Caudate nucleus (tissue), 63 donors: ENCODE measurements at places on chromosomes 5 and 9.

DNA sequence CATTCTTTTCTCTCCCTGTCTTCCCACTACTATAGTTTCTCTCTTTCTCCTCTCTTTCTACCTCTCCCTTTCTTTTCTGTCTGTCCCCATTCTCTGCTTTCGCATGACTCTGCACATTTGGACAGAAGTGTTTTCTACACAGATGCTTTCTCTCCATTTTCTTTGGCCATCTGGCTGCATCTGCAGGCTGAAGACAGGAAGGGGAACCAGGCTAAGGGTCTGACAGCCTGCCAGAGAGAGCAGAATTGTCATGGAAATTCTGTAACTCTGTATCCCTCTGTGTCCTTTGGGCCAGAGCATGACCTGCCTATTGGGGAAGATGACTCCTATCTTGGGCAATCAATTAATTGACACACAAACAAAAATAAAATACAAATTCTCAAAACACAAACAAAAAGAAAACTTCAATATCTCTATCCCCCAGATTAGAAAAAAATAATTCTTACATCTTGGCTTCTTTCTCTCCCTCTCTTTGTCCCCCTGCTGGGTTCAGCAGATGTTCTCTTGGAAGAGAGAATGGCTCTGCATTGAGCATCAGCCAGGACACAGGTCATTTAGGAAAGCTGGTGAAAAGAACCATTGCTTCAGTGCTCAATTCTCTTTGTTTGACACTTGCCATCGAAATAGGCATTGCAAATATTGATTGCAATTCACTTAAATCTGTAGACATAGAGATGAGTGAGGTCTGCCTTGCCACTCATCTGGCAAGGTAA, 415.9 kb upstream of the KLF4 start:
- no peak for DNase-seq

GRCh38 chr5:68007451-68007850, 208.1 kb upstream of the PIK3R1 start:
- DNase-seq, result no peak

DNA sequence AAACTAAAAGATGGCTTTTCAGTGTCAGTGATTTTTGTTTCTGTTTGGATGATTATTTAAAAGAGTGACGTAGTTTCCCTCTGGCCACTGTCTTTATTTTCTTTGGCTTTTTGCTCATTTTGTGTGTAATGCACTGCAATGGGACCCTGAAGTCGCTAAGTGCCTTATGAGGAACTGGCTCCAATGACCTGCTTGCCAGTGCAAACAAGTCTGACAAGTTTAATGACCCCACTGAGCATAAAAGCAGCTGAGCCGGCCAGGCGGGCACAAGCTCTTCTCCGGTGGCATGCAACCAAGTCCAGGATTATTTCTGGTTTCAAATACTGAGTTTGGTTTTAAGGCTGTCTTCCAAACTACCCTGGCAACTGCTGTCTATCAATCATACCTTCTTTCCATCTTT, 15.6 kb upstream of the GNA14 start:
- no peak for DNase-seq

DNA sequence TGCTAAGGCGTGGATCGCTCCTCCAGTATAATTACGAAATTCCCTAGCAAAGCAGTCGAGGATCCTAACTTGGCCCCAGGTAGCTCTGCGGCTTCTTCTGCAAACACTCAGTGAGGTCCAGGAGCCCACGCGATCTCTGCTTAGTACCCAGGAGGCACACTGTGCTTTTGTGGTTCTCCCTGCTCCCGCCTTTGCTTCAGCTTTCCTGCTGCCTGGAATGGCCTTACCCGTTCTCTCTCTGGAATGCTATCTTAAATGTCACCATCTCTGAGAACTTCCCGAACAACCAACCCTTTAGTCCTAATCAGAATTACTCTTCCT, 639 bp downstream of the INVS start:
- DNase-seq, result no peak

DNA sequence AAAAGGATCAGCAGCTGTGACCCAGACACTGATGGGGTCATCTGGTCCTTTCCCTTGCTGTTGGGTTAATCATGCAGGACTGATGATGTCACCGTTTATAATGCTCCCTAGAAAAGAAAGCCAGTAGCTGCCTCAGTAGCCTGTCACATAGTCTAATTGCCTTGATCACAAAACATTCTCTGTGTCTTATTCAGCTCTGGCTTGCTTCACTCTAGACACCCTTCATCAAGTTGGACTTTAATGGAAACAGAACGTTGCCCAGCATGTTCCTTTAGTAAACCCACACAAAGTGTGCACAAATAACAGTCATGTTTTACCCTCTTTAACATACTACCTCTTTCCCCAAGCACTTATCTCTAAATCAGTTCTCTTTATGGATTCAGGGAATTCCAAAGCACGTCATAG, 170.8 kb downstream of the SGCD start:
- no peak for DNase-seq

DNA sequence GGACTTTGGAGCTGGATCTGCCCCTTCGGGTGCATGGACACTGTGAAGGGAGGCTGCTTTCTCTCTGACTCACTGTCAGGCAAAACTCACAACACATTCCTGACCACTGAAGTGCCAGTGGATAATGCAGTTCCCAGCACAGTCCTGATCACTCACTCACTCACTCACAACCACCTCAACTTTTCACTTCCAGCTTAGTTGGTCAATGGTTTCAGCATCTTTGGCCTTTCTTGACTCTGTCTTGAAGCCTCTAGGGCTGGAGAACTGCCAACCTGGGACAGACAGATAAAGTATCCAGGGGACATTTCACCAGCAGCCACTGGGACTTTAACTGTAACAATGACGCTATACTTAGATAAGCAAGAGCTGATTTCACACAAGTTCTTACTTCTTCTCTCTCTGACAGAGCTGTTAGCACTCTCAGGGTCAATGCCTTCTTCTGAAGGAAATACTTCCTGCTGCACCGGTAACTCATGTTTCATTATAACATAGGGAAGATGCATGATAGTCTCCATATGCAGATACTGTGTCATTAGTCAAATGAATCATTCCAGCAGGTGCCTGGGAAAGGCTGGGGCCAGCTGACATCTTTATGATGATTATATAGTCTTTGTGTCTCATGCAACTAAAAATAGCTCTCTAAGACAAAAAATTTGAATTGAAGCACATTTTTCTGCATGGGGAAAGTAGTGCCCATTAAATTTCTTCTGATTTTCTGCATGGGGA, 499.0 kb downstream of the SEMA5A start:
- DNase-seq, result no peak

- DNase-seq, result no peak
These were observed 61.7 kb downstream of the LIFR start for GRCh38 chr5:38494763-38495162.
